ENCODE measurements at places on chromosomes 13 and 19.

GRCh38 chr13:48976576-48977285 is 1.0 kb downstream of the FNDC3A start:
- DNase-seq = no peak

- no peak for DNase-seq
These were observed 7.2 kb downstream of the DNAJC15 start for GRCh38 chr13:43030548-43030947.

DNA sequence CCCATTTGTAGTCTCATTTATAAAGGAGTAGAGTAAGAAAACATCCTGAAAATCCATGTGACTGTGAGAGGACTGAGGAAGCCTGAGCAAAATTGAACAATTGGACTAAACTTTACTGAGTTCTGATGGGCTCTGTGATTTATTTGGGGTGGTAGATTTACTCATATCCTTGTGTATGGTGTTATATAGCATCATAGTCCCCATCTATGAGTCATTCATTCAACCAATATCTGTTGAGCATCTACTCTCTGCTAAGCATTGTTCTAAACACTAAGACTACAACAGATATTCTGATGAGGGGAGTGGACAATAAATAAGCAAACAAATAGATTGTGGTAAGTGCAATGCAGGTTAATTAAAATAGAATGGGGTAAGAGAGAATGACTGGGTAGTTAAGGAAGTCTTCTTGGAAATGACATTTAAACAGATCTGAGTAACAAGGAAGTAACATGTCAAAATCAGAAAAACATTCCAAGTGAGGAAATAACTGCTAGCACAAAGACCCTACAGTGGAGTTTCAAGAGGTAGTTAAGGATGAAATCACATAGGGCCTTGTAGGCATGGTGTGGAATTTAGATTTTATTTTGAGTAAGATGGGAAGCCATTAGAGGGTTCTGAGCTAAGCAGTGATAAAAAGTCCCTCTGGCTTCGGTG is 36.3 kb upstream of the MLNR start:
- DNase-seq = no peak

DNA sequence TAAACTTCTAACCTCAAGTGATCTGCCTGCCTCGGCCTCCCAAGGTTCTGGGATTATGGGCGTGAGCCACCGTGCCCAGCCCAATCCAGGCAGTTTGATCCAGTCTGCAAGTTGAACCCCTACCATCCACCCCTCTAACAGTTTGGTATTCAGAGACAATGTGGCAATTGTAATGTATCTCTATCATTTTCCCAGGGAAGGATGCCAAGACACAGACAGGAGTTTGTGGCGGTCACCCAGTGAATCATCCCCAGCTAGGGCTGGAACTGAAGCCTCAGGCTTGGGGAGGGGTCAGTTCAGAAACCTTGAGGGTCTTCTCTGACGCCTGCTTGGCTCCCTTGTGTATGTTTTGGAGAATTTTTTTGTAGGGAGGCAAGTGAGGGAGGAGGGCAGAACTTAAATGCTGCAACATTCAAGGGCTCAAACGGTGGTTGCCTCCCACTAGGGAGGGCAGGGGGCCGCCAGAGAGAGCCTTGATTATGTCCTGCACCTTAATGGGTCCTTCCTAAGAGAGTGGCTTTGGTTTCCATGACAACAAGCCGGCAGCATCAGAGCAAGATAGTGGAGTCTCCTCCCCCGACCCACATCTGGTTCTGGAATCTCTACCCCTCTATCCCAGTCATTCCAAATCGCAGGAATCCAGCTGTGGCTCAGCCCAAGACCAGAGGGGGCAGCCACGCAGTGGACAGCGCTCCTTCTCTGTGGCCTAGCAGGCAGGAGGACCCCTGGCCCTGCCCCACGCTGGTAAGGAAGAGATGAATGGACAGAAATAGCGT is 14.9 kb upstream of the FEM1A start:
- DNase-seq = no peak

GRCh38 chr19:27777242-27777641 is 1435.7 kb downstream of the UQCRFS1 start:
- no peak for DNase-seq

DNA sequence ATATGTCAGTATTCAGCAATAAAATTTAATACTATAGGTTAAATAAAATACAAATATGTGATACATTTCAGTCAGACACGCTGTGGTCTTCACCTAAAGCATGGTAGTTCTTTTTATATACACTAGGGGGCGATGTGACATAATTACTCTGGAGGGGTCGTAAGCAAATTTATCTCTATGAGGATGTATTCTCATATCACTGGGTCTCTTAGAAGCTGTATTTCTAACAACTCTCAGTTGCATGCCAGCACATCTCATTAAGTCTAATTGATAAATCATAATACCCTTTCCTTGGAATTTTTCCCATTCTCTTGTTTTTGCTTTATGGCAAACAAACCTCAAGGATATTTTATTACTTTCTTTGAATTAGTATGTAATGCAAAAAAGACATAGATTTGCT is 3.9 kb upstream of the PCDH17 start:
- no peak for DNase-seq

DNA sequence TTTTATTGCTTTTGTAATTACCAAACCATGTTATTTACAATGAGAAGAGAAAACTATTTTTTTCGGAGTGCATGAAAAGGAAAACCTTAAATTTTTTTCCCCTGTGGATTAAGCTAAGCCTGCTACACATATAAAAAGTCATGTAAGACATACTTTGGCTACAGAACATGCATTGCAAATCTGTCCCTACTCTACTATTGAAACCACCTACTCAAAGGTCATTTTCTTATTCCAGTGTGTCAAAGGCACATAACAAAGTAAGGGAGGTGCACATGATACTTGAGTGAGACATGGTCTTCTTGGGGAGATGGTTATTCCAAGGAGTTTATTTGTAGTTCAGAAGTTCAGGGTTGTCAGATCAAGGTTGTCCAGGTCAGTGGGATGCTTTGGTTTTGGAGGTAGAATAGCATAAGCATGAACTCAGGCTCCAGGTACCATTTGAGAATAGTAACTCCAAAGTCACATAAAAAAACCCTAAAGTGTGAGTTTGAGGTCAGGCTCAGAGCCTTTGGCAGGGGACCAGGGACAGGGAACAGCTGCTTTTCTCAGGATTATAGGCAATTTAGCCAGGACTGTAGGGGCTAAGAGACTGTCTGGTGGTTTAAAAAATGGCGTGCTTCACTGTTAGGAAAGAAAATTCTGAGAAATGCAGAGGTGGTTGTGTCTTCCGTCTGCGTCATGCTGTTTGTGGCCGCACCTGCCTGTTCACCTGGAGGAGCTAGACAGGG is 15.4 kb downstream of the FARP1 start:
- no peak for DNase-seq

GRCh38 chr19:29596885-29597525 is 9.1 kb upstream of the POP4 start:
- DNase-seq = no peak

DNA sequence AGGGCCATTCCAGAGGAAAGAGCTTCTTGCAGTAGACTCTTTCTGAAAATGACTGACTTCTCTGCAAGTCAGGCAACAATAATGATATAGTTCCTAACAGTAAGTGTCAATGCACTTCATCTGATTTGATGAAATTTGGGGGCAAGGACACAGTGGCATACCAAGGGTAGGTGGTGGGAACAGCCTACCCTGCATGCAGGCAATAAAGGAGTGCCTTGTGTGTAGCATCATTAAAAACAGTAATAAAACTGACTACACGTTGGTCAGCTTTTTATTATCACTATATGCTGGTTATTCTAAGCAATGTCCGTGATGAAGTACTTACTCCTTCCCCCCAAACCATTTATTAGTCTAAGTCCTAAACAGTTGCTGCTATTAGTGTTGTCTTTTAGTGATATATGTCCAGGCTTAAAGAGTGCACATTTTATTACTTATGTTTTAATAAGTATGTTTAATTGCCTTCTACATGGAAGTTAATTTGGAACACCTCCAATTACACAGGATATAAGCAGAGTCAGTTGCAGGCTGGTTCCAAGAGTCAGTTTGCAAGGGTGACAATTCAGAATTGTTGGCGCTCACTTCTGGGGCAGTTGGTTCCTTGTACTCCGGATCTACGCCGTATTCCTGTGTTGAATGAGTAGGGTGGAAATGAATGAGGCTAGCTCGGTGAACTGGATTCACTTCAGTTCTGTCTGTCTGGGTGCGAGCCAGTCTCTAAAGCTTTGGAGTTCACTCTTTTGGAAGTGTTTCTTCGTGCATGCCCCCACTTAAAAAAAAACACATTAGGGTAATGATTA is 84.0 kb downstream of the RGCC start:
- DNase-seq = no peak

GRCh38 chr13:73708393-73708985 is 425.7 kb downstream of the KLF12 start:
- DNase-seq = peak; percentile 57

DNA sequence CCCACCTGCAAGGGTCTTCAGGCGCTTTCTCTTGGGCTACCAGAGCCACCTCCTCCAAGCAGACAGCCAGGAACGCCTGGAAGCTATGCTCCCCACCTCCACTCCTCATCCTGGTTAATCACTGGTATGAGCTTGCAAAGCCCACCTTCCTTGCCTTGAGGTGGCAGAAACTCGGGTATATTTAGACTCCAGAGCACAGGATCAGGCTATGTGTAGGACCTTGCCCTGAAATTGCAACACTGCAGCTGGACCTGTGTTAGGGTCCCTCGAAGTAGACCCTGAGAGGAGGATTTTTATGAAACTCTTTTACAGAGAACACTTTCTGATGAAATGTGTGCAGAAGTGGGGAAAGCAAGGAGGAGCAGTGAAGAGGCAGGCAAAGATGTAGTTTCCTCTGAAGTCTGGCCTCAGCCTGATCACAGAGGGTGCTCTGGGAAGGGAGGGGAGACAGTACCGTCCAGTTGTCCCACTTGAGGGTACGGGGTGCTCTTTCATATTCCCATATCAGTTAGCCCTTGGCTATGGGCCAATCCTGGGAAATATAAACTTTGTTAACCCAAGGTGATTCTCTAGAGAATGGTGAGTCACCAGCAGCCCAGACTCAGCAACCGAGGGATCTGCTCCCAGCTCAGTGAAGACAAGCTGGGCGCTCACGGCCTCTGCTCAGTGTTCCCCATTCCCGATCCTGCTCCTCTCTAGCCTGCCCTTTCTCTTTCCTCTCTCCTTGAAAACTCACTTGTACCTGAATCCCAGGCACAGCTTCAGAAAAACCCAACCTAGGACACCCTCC is 157.9 kb downstream of the UQCRFS1 start:
- no peak for DNase-seq

GRCh38 chr19:41566001-41566400 is 10.0 kb upstream of the CEACAM21 start:
- no peak for DNase-seq

DNA sequence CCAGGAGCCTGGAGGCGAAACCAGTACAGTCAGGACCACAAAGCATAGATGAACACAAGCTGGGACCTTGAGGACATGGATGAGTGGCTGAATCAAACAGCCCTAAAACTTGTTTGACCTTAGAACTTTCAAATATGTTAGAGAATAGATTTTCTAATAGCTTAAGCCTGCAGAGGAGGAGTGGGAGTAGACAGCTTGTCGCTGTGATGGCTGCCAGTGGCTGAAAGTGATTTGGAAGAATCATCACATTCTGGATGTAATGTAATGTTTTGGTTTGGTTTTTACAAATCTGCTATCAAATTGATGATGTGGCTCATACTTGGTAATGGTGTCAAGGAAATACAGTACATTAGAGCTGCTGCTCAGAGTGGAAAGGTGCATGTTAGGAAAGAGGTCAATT is 12.0 kb downstream of the IGFL3 start:
- no peak for DNase-seq

GRCh38 chr19:51410950-51411748 is 6.3 kb downstream of the SIGLEC10 start:
- no peak for DNase-seq

DNA sequence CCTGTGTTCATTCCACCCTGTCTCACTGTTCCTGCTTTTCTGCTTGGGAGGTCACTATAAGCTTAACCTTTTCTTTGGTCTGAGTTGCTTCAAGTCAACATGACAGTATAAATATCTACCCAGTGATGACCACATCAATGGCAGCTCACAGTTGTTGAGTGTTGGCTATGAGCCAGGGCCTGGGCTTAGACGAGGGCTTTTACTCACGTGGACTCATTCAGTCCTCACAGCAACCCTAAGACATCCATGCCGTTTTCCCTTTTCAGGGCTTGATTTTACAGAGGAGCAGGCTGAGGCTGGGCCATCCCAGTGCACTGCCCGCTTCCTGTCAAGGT is 10.2 kb upstream of the CCDC97 start:
- peak; percentile 55 for DNase-seq

GRCh38 chr19:57171551-57172081 is 4.3 kb upstream of the DUXA start:
- no peak for DNase-seq

GRCh38 chr13:66037096-66037495 is 1193.0 kb downstream of the PCDH9 start:
- no peak for DNase-seq

DNA sequence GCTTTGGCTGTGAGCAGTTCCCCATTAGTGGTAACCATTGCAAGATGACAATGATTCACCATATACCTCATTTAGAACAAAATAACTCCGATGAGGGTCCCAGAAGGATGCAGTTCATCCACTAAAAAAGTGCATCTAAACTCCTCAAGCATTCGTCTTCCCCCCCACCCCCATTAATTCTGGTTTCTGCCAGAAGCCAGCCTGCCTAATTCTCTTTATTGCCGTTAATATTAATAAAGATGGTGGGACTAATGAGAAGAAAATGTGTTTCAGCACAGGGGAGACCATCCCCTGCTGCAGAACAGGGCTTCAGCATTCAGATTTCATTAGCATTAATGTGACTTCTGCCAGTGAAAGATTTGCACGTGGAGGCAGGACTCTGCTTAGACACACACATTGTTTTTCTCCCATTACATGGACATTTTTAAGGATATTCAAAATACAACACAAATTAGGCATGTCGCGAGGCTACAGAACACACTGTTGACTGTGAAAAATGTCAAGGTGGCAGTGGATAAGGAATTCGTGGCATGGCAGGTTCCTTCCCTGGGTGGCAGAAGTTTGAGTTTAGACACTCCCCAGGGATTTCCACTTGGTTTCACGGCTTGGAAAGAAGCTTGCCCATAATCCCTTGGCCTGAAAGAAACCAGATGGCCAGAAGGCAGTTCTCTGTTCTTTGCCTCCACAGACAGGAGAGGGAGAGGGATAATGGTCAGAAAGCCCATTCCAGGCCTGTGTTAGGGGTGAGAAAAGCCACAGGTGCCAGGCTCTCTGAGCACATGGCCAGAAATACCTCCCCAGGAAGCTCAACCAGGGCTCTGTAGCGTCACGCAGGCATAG is 236.5 kb downstream of the FOXO1 start:
- no peak for DNase-seq

DNA sequence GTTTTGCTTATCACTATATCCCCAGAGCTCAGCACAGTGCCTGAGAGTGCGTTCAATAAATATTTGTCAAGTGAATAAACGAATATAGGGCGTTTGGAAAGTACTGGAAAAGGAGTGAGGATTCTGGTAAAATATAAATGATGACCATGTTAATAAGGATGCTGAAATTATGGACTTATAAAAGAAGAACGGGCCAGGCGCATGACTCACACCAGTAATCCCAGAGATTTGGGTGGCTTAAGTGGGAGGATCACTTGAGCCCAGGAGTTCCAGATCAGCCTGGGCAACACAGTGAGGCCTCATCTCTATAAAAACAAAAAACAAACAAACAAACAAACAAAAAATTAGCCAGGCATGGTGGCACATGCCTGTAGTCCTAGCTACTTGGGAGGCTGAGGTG is 198.1 kb downstream of the VWA8 start:
- DNase-seq = no peak

GRCh38 chr13:46475541-46475991 is 77.4 kb upstream of the LRCH1 start:
- DNase-seq = peak; percentile 26

- no peak for DNase-seq
These were observed 563.9 kb downstream of the DACH1 start for GRCh38 chr13:71303144-71303543.

Measured in fibroblast of the conjunctiva (primary cell).